Psoas muscle (tissue), 8 donors: ENCODE measurements at places on chromosomes 12 and 14. TPM values are rescaled to one million over a fixed set of nuclear protein-coding genes. Genes with fewer than 3 reads are reported as not detected.

DNA sequence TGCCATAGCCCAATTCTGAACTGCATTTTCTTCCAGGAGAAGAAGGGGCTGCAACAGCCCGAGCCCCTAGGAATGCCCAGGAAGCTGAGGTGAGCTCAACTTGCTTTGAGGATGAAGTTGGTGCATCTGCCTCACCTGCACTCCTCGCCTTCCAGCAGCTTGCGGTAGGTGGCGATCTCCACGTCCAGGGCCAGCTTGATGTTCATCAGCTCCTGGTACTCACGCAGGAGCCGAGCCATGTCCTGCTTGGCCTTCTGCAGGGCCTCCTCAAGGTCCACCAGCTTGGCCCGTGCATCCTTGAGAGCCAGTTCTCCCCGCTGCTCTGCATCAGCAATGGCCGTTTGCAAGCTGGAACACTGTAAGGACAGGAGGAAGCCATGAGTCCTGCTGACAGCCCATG lies 6.0 kb downstream of the KRT75 start:
- DNase-seq: no peak

Gene TCP11L2
- 26.0 TPM for polyA plus RNA-seq

- no peak for DNase-seq
These were observed 382.5 kb downstream of the RPS29 start for GRCh38 chr14:49203676-49204075.

GRCh38 chr12:45302621-45303369 lies 86.9 kb downstream of the ANO6 start:
- no peak for DNase-seq

- no peak for DNase-seq
These were observed 19.4 kb downstream of the GPR19 start for GRCh38 chr12:12676605-12677004.

DNA sequence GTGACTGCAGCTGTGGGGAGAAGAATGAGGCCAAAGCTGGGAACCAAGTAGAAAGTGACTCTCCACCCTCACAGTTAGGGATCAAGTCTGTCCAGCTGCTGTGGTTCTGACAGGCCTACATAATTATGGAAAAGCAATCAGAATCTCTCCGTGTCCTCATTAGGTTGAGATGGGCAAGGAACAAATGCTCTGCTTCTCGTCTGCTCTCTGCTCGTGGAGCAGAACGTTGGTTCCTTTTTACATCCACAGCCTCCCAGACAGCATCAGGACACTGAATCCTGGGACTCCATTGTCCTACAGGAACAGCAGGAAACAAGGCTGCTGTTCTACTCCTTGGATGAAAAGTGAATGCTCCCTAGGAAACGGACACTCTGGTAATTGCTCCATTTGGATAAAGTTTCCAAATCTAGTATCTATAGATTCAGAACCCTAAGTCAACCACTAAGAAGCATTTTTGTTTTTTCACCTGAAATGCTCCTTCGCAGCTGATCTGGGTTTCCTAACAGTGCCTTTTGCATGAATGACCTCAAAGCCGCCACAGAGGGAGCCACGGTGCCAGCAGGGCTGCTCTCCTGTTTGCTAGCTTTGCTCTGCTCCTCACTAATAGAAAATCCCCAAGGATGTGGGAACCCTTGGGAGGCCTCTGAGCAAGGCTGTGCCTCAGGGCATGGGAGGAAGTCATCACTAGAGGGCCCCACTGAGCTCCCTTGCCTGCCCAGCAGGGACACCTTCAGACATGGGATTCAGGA lies 102.0 kb downstream of the EGLN3 start:
- peak; percentile 32 for DNase-seq

GRCh38 chr12:116130431-116130830 lies 147.1 kb downstream of the MED13L start:
- DNase-seq: no peak

GRCh38 chr14:54577494-54577893 lies 10.6 kb downstream of the SAMD4A start:
- no peak for DNase-seq

GRCh38 chr12:27460471-27460978 lies 14.0 kb downstream of the SMCO2 start:
- no peak for DNase-seq

DNA sequence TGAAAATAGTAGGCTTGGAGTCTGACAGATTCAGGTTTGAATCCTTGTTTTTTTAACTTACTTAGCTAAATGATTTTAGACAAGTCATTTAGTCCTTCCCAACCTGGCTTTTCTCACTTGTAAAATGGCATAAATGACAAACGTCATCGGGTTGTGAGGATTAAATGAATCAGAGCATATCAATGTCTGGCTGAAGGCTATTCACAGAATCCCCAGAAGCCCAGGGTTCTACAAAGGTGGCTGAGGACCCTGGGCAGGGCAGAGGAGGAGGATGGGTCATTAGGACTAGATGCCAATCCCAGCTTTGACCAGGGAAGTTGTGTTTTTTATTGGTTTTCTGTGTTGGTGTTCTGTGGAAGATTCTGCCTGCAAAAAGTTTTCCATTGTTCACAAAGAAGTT lies 7.6 kb upstream of the PTPRB start:
- no peak for DNase-seq

- no peak for DNase-seq
These were observed 60.6 kb downstream of the CCDC85C start for GRCh38 chr14:99543370-99543769.

GRCh38 chr12:29611906-29612305 lies 114.4 kb upstream of the OVCH1 start:
- DNase-seq: no peak
